Hepatocyte (in vitro differentiated cells): ENCODE measurements at places on chromosomes 12 and 14. TPM values are rescaled to one million over a fixed set of nuclear protein-coding genes. Genes with fewer than 3 reads are reported as not detected.

The GLIPR1 gene
- total RNA-seq, result 6.9 and 9.6 TPM in 2 replicates

GRCh38 chr12:56256326-56256960 is 1.7 kb downstream of the ANKRD52 start:
- no peak for DNase-seq

- no peak for DNase-seq
Observed at GRCh38 chr14:23209651-23210423, 26.4 kb upstream of the SLC7A8 start.

The FAM181A gene
- total RNA-seq, result not detected in 2 replicates

DNA sequence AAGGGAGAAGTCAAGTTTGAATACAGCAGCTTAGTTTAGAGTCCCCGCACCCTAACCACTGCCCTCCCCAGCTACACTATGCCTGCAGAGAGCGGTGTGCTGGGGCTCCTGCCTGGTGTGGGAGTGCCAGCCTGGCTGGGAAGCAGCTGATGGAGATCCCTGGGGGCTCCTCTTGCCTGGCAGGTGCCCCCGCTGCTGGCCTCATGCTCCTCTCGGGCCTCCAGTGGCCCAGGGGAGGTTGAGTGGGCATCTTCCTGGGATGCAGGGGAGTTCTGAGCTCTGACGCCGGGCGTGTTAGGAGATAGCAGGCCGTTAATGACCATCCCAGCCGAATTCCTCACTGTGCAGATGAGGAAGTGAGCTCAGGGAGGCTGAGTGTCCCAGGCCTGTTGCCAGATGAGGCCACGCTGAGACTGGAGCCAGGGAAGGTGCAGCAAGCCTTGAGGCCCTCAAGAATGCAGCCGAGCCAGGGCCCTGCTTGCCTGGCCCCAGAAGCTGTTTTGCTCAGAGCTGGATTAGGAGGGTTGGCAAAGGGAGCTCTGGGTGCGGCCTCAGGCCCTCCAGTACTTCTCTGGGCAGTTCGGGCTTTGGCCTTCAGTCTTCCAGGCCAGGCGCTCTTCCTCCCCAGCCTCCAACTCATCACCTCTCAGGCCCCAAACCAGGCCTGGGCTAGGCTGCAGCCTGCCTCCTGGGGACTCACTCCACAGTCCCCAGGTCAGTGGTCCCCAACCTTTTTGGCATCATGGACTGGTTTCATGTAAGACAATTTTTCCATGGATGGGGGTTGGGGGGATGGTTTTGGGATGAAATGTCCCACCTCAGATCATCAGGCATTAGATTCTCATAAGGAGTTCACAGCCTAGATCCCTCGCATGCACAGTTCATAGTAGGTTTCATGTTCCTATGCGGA is 6.6 kb upstream of the CYP46A1 start:
- DNase-seq, result peak; percentile 65

The PLEKHD1 gene
- total RNA-seq, result not detected in 2 replicates

DNA sequence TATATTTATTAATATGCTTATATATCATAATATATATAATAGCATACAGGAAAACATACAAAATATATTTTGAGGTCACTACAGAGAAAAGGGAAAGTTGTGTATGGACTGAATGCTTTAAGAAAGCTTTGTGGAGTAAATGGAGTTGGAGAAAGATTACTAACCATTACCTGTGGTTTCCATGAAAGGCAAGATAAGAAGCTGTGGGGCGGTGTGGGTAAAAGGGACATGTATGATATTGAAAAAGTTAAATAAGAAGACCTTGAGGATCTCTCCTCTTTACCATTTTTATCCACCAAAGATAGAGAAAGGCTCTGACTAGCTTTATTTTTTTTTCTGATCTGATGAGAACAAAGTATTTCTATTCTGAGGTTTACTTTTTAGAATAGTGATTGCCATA is 404.4 kb downstream of the TRHDE start:
- no peak for DNase-seq

- DNase-seq, result no peak
Observed at GRCh38 chr14:50892255-50892654, 20.4 kb downstream of the ABHD12B start.

DNA sequence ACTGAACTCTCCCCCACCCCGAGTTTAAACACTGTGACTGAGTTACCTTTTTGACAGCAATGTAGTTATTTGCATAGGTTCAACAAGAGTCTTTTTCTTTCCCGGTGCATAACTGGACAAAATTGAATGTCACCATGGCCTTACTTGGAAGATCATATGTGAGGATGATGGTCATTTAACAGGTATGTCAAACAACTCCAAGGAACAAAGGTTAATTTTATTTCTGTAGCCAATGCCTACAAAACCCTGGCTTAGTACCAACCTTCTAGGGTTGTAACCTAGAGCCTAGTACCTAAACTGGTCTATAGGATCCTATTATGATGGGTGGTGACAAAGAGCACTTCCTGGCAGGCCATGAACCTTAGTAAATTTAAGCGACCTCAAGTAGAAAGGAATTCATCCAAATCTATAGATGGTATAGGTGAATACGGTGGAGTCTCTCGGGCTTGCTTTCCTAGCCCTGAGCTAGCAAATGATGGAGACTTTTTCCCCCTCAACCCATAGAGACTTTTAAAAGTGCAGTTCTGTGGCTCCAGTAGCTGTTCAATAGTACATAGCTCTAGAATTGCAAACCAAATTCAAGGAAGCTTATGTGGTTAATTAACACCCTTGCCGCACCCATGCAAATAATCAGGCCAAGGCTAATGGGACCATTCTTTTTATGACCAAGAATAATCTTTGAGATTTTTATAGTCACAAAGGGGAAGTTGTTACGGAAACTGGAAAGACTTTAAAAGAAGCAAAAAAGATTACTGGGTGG is 89.0 kb downstream of the SLC38A1 start:
- no peak for DNase-seq

DNA sequence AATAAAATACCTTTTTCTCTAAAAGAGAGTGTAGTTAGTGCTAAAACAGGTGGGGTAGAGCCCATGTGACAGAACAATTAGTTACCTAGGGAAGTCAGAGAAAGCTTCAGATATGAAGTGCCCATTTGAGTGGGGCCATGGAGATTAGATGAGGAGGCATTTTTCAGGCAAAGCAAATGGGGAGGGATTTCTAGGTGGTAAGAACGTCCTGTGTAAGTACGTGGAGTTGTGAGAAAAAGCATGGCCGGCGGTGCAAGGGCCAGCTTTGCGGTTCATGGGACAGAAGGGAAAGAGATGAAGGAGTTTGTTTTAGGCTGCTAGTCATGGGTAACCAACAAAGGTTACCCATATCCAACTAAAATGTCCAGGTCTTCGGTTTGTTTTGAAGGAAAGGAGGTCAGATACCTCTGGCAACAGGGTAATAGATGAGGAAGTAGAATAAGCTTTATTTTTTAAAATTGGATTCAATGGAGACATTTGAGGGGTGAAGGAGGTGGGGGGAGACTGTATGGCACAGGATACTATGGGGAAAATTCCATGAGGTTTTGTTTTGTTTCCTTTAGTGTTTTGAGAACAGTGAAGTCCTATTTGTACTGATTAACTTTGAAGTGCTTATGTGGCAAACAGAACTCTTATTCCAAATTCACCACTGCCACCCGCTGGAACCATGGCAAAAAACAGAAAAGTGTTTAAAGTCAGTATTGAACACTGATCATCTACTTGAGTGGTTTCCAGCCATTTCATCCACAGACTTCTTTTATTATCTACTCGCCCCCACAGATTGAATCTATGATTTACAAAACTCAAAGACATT is 10.0 kb upstream of the SNRPF start:
- DNase-seq, result peak; percentile 26

- DNase-seq, result no peak
Observed at GRCh38 chr12:132888852-132889251, 1.4 kb upstream of the CHFR start.

DNA sequence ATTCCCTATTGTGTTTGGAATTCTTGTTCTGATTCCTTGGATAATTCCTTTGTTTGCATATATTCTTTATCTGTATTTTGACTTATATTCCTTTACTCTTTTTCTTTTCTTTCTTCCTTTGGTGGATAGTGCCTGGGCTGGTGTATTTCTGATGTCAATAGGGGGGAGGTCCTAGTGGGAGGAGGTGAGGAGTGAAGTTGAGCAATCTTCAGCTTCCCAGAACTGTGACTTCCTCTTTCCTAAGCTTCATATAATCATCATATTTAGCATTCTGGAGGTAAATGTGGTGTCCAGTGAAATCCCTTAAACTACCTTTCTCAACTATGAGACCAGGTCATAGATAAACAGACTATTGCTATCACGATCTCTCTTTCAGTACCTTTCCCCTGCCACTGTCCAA is 29.6 kb upstream of the TBPL2 start:
- DNase-seq, result no peak

DNA sequence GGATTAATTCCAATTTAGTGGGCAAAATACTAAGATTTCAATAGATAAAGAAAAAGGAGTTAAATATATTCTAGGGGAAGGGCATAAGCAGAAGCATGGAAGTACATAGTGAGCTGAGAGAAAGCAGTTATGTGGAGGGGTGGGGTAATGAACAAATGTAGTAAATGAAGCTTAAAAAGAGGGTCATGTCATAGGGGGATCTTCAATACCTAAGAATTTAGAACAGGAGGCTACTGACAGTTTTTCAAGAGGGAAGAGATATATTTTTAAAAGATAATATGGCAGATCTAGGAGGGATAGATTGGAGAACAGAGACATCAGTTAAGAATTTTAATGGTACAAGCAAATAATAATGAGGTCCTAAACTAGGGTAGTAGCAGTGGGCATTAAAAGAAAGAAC is 9.4 kb downstream of the SYCP3 start:
- DNase-seq, result no peak

DNA sequence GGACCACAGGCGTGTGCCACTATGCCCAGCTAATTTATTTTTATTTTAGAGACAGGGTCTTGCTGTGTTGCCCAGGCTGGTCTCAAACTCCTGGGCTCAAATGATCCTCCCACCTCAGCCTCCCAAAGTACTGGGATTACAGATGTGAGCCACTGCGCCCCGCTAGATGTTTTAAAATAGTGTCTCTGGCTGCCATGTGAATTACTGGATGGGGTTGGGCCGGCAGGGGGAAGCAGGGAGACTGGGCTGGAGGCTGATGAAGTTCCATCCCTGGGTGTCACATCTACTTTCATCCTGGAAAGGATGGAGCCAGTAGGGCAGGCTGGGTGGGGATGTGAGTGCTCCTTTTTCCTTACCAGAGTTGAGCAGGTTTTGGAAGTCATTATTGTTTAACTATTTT is 46.1 kb downstream of the DNAH10 start:
- DNase-seq, result peak; percentile 28

The CHD8 gene
- 41.8 and 50.9 TPM in 2 replicates for total RNA-seq

DNA sequence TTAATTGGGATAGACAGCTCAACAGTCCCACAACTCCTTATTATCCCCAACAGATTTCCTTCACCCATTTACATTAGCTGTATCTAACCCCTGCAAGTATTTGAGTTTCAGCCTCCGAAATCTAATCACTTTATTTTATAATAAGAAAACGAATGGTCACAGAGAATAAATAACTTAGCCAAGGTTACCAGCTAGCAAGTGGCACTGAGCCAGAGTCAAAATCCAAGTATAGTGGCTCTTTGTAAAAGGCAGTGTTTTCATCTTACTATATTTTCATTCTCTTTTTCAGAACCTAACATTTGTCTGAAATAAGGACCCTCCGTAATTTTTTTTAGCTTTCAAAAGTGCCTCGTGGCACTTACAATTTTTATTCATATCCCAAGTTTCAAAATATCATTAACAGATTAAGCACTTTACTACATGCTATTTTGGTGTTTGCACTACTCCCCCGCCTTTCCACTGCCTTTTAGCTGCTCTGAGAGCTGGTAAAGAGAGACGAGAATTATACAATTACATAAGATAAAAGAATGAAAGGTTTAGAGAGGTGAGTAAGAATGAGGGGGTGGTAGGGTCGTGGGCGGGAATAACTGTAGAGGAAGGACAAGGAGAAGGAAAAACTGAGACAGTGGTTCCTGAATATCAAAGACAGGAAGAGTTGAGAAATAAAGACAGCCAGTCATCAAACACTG is 3.7 kb upstream of the USP15 start:
- no peak for DNase-seq
